ENCODE measurements at places on chromosomes 6 and 20.

DNA sequence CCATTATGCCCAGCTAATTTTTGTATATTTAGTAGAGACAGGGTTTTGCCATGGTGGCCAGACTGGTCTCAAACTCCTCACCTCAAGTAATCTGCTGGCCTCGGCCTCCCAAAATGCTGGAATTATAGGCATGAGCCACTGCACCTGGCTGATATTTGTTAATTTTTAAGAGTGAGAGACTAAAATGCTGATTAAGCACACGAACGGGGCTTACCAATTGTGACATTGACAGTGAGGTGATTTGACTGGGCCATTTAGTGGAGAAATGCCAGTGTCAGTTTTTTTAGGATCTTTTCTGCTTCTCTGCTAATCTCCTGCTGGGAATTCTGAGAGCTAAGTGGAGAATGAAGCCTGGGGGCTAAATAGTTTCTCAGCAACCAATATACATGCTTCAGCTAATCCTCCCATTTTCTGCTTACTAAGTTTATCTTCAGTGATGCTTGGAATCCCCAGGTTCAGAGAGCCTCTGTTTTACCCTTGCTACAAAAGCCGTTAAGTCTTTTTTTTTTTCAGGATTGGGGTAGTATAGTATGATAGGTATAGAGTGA, 9.8 kb upstream of the DEFB123 start:
- DNase-seq: no peak

GRCh38 chr6:132830334-132830751, 16.0 kb downstream of the RPS12 start:
- DNase-seq: no peak

DNA sequence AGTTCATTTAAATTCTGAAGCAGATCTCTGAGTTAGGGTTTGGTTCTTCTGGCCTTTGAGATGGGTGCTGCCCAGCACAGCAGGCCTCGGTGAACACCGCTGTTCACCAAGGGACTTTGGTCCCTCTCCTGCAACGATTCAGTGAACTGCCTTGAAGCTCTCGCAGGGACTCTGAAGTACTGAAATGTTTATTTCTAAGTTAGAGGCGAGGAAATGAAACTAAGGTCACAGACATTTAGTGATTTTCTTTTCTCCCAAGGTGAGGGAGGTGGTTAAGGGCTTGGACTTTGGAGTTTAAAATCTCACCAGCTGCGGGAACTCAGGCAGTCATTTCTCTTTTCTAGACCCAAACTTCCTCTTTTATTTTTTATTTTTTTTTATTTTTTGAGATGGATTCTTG, 26.2 kb downstream of the E2F3 start:
- no peak for DNase-seq

DNA sequence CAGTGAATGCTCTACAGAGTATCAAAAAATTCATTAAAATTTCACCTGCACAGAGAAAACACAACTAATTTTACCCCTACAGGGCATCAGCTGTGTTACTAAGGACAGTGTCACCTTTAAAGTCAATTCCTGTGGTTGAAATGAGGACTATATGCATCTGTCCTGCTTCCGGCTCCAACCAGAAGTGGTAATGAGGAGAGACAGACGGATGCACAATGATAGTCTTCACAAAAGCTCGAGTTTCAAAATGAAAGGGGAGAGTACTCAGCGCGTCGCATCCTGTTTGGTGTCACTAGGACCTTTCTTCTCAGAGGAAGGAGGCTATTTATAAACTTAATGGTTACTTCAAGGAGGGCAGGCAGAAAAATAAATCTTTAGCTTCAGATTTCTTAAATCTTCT, 86.5 kb downstream of the LYRM4 start:
- peak; percentile 92 for DNase-seq

- DNase-seq: no peak
Observed at GRCh38 chr6:96466147-96466863, 55.3 kb upstream of the UFL1 start.

Measured in Jurkat, Clone E6-1 (cell line).